ENCODE measurements at places on chromosomes 5 and 9. TPM values are rescaled to one million over a fixed set of nuclear protein-coding genes. Genes with fewer than 3 reads are reported as not detected.

Gene STPG3
- polyA plus RNA-seq: not detected

Gene PCDHGA1
- polyA plus RNA-seq: 0.26 TPM

Gene DND1
- polyA plus RNA-seq: 0.60 TPM

Gene OR1Q1
- polyA plus RNA-seq: not detected

Gene LCN15
- polyA plus RNA-seq: 9.0 TPM

Gene GRM6
- not detected for polyA plus RNA-seq

Gene RANBP17
- polyA plus RNA-seq: 1.2 TPM

Gene SRD5A1
- 6.6 TPM for polyA plus RNA-seq

Gene TNFSF8
- polyA plus RNA-seq: 1.4 TPM

Gene LCN1
- not detected for polyA plus RNA-seq

Gene PCDHA2
- polyA plus RNA-seq: 0.07 TPM

Gene PAIP1
- polyA plus RNA-seq: 37.9 TPM

Gene PIP5KL1
- 1.8 TPM for polyA plus RNA-seq

Gene HEMGN
- polyA plus RNA-seq: 0.25 TPM

Gene WNT8A
- polyA plus RNA-seq: not detected

Gene CCDC152
- polyA plus RNA-seq: 3.2 TPM

Gene CTNNAL1
- polyA plus RNA-seq: 32.4 TPM

Gene FUT7
- polyA plus RNA-seq: not detected

Gene HMCN2
- polyA plus RNA-seq: 6.0 TPM

Gene CCDC183
- 3.0 TPM for polyA plus RNA-seq

Gene LHX6
- polyA plus RNA-seq: 0.60 TPM

Gene MORN5
- polyA plus RNA-seq: 2.4 TPM

Gene ENTREP1
- polyA plus RNA-seq: 1.2 TPM

Gene SPINK5
- polyA plus RNA-seq: 20.0 TPM

Gene CCDC187
- not detected for polyA plus RNA-seq

Gene CD74
- 2,186 TPM for polyA plus RNA-seq

Gene IGFBPL1
- polyA plus RNA-seq: not detected

Gene SLC34A3
- polyA plus RNA-seq: not detected

Gene OXCT1
- 6.6 TPM for polyA plus RNA-seq

Gene PCDHB10
- polyA plus RNA-seq: not detected

Gene PCDHB12
- polyA plus RNA-seq: 0.34 TPM

Gene PCDHB9
- 0.26 TPM for polyA plus RNA-seq

Gene SLC6A19
- 0.92 TPM for polyA plus RNA-seq

Gene LRRC70
- 1.8 TPM for polyA plus RNA-seq

Gene PCDHGA2
- not detected for polyA plus RNA-seq

Gene ATG10
- polyA plus RNA-seq: 11.3 TPM

Gene MAPKAP1
- 37.2 TPM for polyA plus RNA-seq

Gene RLN1
- not detected for polyA plus RNA-seq

Gene NAIP
- 7.2 TPM for polyA plus RNA-seq

Gene MROH2B
- 0.07 TPM for polyA plus RNA-seq

Gene CARD6
- 1.4 TPM for polyA plus RNA-seq

Gene TMEFF1
- polyA plus RNA-seq: not detected

Gene FOXD4L4
- not detected for polyA plus RNA-seq

Gene SLC26A2
- 42.8 TPM for polyA plus RNA-seq

Gene CEL
- 1.0 TPM for polyA plus RNA-seq

All from sigmoid colon (tissue), 7 donors.